Fibroblast of upper back skin (primary cell): ENCODE measurements at places on chromosomes 4 and X.

GRCh38 chr4:134762053-134762452 lies 560.5 kb upstream of the PABPC4L start:
- DNase-seq, result no peak

GRCh38 chr4:17468619-17469221 lies 43.2 kb downstream of the QDPR start:
- DNase-seq, result peak; percentile 51

DNA sequence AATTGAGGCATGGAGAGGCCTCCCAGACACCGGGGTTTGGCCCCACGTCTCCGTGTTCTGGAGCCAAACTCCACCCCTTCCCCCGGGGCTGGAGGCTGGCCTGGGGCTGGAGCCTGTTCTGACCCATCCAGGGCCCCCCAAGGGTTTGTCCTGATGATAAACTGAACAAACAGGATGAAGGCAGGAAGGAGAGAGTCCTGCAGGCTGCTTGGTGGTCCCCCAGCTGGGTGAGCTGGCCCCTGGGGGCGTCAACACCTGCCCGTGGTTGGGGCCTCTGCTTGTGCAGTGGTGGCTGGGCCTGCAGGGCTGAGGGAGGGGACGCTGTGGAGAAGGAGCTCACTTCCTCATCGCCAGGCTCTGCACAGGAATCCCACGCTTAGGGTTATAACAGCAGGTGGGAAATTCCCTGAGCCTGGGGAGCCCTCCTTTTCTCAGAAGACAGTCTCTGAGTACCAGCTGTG lies 2.3 kb downstream of the SH3TC1 start:
- DNase-seq, result no peak

- DNase-seq, result no peak
Measured at GRCh38 chrX:110175146-110175545, 142.7 kb downstream of the AMMECR1 start.

DNA sequence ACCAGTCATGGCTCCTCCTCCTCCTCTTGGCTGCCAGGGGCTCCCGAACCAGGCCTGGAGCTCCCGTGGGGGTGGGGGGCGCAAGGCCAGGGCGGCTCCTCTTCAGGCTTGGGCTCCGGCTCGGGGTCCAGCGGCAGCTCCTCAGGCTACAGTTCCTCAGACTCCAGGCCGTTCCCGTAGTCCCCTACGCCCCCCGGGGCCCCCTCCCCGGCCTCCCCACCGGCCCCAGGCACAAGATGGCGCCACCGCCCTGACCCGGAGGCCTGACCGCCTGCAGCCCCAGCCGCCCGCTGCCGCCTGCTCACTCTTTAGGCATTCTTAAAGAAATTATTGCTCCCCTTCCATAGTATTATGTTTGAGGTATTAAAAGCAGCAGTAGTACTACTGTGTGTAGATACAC lies 54.5 kb downstream of the TAF1 start:
- no peak for DNase-seq
